Activated CD4-positive, alpha-beta memory T cell treated with anti-CD3 and anti-CD28 coated beads for 36 hours (primary cell): ENCODE measurements at places on chromosomes 2 and 18.

DNA sequence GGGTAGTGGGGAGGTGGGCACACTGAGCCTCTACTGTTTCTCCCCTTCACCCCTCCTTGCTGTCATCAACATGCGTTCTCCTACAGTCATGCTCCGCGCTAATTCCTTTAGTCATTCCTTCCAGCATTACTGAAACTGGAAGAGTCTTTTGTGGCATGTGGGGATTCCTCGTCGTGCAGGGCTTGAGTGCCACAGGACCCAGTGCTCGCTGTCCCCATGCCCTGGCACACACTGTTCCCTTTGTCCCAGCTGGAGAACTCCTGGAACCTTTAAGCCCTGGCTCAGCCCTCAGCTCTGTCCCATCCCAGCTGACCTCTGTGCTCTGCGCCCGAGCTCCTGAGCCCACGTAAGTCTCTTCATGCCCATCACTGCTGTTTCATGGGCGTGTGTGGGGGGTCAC lies 42.1 kb downstream of the ODC1 start:
- no peak for DNase-seq
- H3K27me3 ChIP-seq, result no peaks in the 10 kb centered on the region
- H3K36me3 ChIP-seq, result peaks cover 5% of the 10 kb centered on the region
- H3K4me1 ChIP-seq, result peaks cover 61% of the 10 kb centered on the region
- no peak overlapping the region for H3K27ac ChIP-seq
- H3K4me3 ChIP-seq, result no peak overlapping the region

- no peak overlapping the region for H3K4me3 ChIP-seq
- no peak overlapping the region for H3K27ac ChIP-seq
- H3K36me3 ChIP-seq, result peaks cover 19% of the 10 kb centered on the region
- H3K4me1 ChIP-seq, result peaks cover 29% of the 10 kb centered on the region
- no peak for DNase-seq
These were observed 48.9 kb downstream of the PTPN4 start for GRCh38 chr2:119808516-119809147.

DNA sequence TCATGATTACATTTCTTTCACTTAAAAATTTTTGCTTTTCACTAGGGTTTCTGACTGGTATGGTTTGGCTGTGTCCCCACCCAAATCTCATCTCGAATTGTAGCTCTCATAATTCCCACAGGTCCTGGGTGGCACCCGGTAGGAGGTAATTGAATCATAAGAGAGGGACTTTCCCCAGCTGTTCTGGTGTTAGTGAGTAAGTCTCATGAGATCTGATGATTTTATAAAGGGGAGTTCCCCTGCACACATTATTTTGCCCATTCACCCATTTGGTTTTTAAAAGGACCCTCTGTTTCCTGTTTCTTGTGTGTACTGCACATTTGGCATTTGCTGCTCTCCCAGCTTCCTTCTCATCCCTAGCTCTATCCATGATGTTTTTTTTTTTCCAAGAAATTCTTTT lies 27.8 kb upstream of the NETO1 start:
- no peak overlapping the region for H3K27ac ChIP-seq
- no peaks in the 10 kb centered on the region for H3K36me3 ChIP-seq
- no peak overlapping the region for H3K4me3 ChIP-seq
- no peak for DNase-seq

DNA sequence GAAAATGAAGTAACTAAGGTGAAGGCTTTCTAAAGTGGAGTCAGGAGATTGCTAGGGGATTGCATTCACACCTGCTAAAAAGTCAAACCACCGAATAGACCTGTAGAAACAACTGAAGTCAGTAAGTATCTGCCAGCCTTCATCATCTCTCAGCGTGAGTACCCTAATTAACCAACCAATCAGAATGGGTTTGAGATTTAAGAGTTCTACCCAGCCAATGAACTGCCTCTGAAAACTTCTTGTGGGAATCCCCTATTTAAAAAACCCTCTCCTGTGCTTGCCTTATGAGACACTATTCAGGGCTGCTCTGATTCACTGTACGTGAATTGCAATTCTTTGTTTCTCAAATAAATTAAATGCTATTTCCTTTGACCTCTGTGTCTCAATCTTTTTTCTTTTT lies 3.4 kb upstream of the FAM161A start:
- no peak overlapping the region for H3K4me3 ChIP-seq
- DNase-seq, result no peak
- no peaks in the 10 kb centered on the region for H3K27me3 ChIP-seq
- H3K36me3 ChIP-seq, result peaks cover 21% of the 10 kb centered on the region
- H3K27ac ChIP-seq, result no peak overlapping the region

DNA sequence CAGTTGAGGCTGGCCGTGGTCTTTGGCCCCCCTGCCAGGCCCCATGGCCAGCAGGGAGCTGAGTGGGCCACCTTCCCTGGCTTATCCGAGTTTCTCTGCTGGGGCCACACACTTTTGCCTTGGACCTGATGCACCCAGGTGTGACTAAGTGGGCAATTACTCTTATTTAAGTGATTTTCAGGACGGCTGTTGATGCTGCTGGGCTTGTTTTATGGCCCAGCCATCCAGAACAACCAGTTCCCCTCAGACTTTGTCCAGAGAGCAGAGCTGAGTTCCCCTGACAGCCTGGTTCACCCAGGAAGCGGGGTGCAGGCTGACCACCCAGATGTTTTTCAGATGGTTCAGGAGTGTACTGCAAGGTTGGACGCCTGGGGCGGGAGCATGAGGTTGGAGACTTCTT lies 68.8 kb downstream of the GLI2 start:
- H3K27ac ChIP-seq, result no peak overlapping the region
- H3K27me3 ChIP-seq, result no peaks in the 10 kb centered on the region
- no peaks in the 10 kb centered on the region for H3K4me1 ChIP-seq
- DNase-seq, result no peak
- H3K4me3 ChIP-seq, result no peak overlapping the region

DNA sequence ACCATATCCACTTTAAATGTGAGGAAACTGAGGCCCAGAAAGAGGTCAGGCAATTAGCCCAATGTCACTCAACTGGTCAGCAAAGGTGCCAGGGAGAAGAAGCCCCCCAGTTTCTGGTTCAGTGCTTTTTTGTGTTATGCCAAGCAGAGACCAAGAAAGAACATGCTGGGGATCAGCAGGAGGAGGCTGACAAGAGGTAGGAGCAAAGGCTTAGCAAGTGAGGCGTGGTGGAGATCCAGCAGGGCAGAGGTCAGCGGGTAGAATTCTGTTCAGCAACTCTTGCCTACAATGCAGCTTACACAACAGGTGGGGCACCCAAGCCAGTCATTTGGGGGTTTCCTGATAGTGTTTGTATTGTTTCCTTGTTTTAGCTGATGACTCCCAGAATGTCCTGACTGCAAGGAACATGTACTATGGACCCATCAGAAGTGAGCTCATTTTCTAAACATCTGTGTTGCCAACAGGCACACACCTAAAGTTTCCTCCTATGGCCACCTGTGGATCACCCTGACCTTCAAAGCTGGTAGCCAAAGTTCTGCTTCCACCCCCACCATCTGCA lies 28.2 kb downstream of the LPIN2 start:
- peak overlapping the region; percentile 73 for H3K27ac ChIP-seq
- H3K4me1 ChIP-seq, result peaks cover 75% of the 10 kb centered on the region
- H3K4me3 ChIP-seq, result no peak overlapping the region
- DNase-seq, result no peak
- H3K36me3 ChIP-seq, result peaks cover 21% of the 10 kb centered on the region
- no peaks in the 10 kb centered on the region for H3K27me3 ChIP-seq

DNA sequence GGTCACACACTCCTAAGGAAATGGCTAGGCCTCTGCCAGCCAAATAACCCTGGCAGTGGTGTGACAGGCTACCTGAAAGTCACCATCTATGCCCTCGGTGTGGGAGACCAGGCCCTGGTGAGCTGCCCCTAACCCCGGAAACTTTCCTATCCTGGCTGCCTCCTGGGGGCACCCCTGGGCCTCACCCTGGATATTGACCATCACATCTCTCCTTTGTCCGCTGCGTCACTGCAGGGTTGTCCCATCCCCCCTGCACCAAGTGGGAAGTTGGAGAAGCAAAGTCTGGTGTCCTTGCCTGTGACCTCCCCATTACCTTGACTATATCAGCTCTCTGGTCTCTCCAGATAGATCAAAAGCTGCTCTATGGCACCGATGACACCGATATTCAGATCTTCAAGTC lies 18.8 kb downstream of the FER1L5 start:
- H3K27ac ChIP-seq, result no peak overlapping the region
- DNase-seq, result no peak
- H3K36me3 ChIP-seq, result no peaks in the 10 kb centered on the region
- no peaks in the 10 kb centered on the region for H3K4me1 ChIP-seq

DNA sequence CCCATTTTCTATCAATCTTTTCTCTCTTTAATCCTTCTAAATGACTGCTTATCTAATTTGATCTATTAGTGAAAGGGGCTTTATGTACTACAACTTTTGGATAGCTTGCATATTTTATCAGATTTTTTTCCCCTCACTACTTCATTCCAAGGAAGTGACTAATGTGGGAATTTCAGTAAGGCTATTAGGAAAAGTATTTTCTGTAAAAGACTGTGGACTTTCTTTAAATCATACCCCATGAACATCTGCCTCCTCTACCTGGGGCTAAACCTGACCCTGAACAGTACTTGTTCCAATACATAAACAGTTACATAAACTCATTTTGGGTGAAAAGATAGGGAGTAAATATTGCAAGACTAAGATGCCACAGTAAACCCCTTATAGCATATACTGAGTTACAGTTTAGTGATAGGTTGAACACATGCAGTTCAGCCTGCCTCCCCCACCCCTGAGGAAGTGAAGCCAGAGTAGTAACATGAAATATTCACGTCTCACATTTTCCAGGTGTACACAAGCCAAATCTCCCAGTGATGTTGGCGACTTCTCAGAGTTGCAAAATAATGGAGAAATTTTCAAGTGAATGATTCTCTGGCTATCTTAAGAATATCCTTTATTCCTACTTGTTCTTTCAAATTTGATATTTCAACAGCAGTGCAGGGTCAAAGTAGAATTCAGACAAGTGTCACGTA lies 590.9 kb upstream of the ZEB2 start:
- H3K4me1 ChIP-seq, result no peaks in the 10 kb centered on the region
- no peak for DNase-seq
- no peak overlapping the region for H3K27ac ChIP-seq
- H3K4me3 ChIP-seq, result no peak overlapping the region

DNA sequence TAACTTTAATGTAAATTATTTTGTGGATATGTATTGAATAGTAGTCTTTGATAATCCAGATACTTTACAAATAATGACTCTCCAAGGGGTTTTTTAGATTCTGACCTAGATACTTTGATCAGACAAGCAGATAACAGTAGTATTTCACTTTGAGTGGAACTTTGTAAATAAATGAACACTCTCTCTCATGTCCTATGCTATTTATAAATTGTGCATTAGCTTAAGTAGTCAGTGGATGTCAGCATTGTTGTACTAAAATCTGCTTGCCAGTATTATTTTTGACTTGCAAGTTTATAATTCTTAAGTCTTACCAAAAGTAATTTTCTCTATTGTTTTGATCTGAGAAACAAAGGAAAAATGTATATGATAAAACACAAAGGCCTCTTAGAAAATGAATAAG lies 1113.1 kb upstream of the NRXN1 start:
- H3K36me3 ChIP-seq, result no peaks in the 10 kb centered on the region
- no peak overlapping the region for H3K4me3 ChIP-seq
- H3K27ac ChIP-seq, result no peak overlapping the region
- H3K27me3 ChIP-seq, result no peaks in the 10 kb centered on the region
- H3K4me1 ChIP-seq, result no peaks in the 10 kb centered on the region

DNA sequence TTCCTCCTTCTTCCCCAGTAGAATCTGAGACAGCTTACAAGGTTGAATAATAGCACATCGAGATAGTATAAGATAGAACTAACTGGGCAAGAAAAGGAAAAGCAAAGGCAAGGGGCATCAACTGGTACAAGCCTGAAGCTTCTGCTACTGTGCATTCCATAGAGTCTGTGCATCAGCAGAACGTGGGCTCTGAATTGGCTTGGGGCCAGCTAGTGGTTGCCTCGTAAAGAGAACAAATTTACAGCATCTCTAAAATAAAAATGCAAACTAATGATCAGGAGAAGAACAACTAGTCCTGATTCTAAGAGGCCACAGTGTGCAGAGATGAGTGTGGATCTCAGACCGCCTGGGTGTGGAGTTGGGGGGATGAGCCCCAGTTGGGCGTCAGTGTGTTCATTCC lies 36.6 kb downstream of the UPP2 start:
- H3K4me3 ChIP-seq, result no peak overlapping the region
- H3K27me3 ChIP-seq, result peaks cover 6% of the 10 kb centered on the region
- DNase-seq, result no peak
- no peaks in the 10 kb centered on the region for H3K4me1 ChIP-seq
- no peak overlapping the region for H3K27ac ChIP-seq

DNA sequence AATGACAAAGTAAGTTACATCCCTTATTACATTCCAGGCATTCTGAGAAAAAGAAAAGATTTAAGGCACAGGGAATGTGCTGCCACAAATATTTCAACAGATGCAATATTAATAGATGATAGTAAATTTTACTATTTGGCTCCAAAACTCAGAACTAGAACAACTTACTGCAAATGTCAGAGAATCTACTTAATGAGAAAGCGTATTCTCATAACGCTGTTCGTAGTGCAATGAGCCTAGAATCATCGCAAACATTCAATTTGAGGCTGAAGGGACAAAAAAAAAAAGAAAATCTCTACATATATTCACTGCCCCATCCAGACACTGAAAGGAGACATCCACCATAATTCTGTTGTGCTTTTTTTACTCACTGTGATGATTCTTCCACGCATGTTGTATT lies 272.1 kb upstream of the DOK6 start:
- no peaks in the 10 kb centered on the region for H3K36me3 ChIP-seq
- no peaks in the 10 kb centered on the region for H3K4me1 ChIP-seq
- no peak overlapping the region for H3K27ac ChIP-seq
- DNase-seq, result no peak
- H3K27me3 ChIP-seq, result no peaks in the 10 kb centered on the region

DNA sequence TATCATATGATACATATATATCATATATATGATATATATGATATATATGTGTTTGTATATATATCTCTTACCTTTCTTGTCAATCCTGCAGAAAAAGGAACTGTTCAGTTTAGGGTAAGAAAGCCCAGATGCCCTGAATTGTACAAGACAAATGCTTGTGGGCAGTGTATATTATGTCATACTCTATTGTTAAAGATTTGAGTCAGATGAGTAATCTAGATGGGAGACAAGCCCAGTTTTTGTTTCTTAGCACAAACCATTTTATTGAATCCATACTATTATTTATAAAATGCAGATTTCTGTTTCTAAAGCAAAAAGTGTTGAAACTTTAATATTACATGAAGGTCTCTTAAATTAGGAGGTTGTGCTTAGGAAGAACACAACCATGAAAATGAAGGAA lies 90.6 kb downstream of the VRK2 start:
- H3K4me3 ChIP-seq, result no peak overlapping the region
- H3K36me3 ChIP-seq, result peaks cover 21% of the 10 kb centered on the region
- no peak overlapping the region for H3K27ac ChIP-seq

- H3K4me3 ChIP-seq, result no peak overlapping the region
- no peak overlapping the region for H3K27ac ChIP-seq
- no peak for DNase-seq
- no peaks in the 10 kb centered on the region for H3K36me3 ChIP-seq
- H3K27me3 ChIP-seq, result peaks cover 9% of the 10 kb centered on the region
- H3K4me1 ChIP-seq, result no peaks in the 10 kb centered on the region
These were observed 12.1 kb downstream of the LTBP1 start for GRCh38 chr2:32958821-32959220.

- H3K36me3 ChIP-seq, result no peaks in the 10 kb centered on the region
- no peak overlapping the region for H3K27ac ChIP-seq
- peaks cover 18% of the 10 kb centered on the region for H3K4me1 ChIP-seq
These were observed 1.3 kb downstream of the IGFBP2 start for GRCh38 chr2:216634370-216635148.

- no peak overlapping the region for H3K4me3 ChIP-seq
- peaks cover 10% of the 10 kb centered on the region for H3K4me1 ChIP-seq
- H3K27ac ChIP-seq, result no peak overlapping the region
- peaks cover 5% of the 10 kb centered on the region for H3K36me3 ChIP-seq
- no peak for DNase-seq
These were observed 7.8 kb downstream of the LIMS1 start for GRCh38 chr2:108542071-108542470.

GRCh38 chr18:62409821-62410220 lies 84.7 kb downstream of the TNFRSF11A start:
- no peaks in the 10 kb centered on the region for H3K4me1 ChIP-seq
- no peak for DNase-seq
- H3K27me3 ChIP-seq, result peaks cover 14% of the 10 kb centered on the region
